ENCODE measurements at places on chromosomes 4 and X. TPM values are rescaled to one million over a fixed set of nuclear protein-coding genes. Genes with fewer than 3 reads are reported as not detected.

The C4orf36 gene
- 0.12 TPM for total RNA-seq

The CDK16 gene
- total RNA-seq = 156 TPM

The ZFYVE28 gene
- 4.0 TPM for total RNA-seq

The HDX gene
- total RNA-seq = 6.3 TPM

The KLB gene
- not detected for total RNA-seq

The RAB9B gene
- 5.5 TPM for total RNA-seq

The SHOX gene
- total RNA-seq = not detected

The NPY2R gene
- total RNA-seq = not detected

The MSL3 gene
- 39.0 TPM for total RNA-seq

The PLA2G12A gene
- total RNA-seq = 44.1 TPM

The SHROOM2 gene
- 0.98 TPM for total RNA-seq

The ELF4 gene
- 39.9 TPM for total RNA-seq

The F8A3 gene
- total RNA-seq = 21.0 TPM

The ADH7 gene
- total RNA-seq = not detected

The FMR1 gene
- total RNA-seq = 60.7 TPM

DNA sequence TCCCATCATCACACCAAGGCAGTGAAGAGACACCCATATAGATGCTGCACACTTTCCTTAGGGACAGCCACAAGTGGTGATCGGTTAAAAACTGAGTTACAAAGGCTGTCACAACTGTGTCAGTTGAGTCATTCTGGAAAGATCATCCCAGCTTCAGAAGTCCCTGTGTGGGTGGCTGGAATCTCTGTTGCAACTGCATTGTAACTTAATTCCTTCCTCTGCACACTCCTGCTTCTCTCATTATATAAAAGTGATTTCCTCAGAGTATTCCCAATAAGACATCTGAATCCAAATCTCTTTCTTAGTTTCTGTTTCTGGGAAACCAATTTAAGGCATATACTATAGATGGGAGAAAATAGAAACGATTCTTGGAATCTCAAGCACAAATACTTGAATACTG lies 88.1 kb downstream of the FSTL5 start:
- DNase-seq = no peak

GRCh38 chrX:35040871-35041270 lies 98.3 kb downstream of the FAM47B start:
- DNase-seq = peak; percentile 39

- peak; percentile 83 for DNase-seq
Observed at GRCh38 chr4:173346074-173346473, 11.9 kb upstream of the HMGB2 start.

- DNase-seq = peak; percentile 19
Observed at GRCh38 chrX:131792356-131792749, 230.7 kb upstream of the STK26 start.

DNA sequence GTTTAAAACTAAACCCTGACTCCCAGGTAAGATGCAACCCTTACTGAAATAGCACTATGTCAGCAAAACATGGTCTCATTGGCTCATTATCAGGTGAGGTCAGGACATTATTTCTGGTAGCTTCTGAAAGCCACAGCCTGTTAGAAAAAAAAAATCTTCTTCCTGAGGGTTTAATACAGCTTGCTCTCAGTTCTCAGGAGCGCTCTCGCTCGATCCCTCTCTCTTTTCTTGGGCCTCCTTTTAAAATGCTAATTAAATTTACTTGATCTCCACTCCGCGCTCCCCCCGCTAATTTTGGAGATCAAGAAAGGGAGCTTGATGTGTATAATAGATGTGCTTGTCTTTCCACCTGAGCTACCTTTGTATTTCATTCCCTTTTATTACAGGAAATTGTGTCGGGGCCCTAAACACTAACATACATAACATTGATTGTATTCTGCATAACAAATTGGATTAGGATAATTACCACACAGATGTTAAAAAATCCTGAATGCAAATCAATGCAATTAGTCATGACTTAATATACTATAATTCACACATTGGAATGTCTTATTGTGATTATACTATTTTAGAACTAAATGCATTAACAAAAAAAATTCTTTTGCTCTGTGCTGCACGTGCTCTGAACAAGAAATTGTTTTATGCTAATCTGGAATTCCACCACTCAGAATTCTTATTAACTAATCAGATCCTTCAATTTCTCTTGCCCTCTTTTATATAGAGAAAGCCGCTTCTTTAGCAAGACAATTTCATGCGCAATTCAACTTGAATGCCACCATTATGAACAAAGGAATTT lies 101.6 kb upstream of the TEX13D start:
- no peak for DNase-seq

DNA sequence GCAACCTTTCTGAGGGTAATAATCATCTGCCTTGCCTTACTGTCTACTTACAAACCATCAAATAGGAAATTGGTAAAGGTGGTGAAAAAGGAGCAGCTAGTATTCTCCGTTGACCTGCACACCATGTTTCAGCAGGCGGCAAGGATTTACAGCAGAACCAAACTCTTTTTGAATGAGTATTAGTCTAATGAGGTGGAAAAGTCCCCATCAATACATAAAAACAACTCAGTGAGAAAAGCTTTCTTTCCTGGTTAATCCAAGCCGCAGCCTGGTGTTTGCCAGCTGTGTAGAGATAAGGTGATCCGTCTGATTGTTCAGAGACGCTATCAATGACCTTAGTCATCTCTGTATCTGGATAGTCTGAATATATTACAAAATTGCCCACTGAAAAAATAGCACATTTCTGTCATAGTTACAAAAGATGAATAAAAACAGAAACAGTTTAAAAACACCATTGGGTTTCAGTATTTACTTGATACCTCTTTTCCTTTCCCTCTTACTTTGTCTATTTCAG lies 110.4 kb upstream of the TBC1D9 start:
- no peak for DNase-seq

GRCh38 chr4:173195109-173195508 lies 26.5 kb downstream of the GALNT7 start:
- no peak for DNase-seq

DNA sequence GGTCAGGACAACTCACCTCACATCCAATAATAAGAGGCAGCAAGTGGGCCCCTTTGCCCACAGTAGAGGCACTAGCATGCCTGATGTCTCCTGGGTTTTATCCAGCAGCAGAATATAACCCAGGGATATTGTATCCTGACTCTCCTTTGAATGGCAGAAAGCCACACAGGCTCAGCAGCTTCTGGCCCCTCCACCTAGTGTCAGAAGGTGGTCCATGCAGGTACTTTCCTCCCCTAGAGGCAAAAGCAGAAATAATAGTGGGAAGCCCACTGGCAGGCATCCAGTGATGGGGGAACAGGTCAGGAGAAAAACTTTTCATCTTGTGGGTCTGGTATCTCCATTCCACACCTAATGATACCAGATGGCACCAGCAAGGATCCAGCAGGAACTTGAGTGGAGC lies 75.5 kb upstream of the IRS4 start:
- no peak for DNase-seq

GRCh38 chrX:54444752-54445151 lies 4.5 kb downstream of the TSR2 start:
- no peak for DNase-seq

- DNase-seq = peak; percentile 93
Observed at GRCh38 chr4:5747738-5748375, 36.9 kb downstream of the EVC start.

GRCh38 chr4:74159143-74159709 lies 1.3 kb downstream of the MTHFD2L start:
- DNase-seq = no peak

- no peak for DNase-seq
Observed at GRCh38 chr4:103853627-103854026, 133.8 kb upstream of the TACR3 start.

DNA sequence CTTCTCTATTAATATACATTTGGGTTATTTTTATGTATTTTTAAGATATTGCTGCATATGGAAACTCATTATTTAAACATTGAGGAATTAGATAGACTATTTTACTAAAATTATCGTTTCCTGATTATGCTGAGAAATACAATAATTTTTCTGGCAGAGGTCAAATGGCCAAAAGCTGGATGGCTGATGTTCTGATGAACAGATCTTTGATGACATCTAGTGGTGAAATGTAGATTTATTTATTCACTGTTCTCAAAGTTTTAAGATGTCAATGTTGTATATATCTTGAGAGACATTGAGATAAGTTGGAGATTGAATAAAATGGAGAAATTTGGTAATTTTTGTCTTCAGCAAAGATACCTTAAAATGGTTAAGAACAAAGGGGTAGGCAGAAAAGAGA lies 96.2 kb downstream of the UGT8 start:
- DNase-seq = peak; percentile 21

GRCh38 chr4:40520533-40520932 lies 109.1 kb downstream of the RBM47 start:
- peak; percentile 31 for DNase-seq

DNA sequence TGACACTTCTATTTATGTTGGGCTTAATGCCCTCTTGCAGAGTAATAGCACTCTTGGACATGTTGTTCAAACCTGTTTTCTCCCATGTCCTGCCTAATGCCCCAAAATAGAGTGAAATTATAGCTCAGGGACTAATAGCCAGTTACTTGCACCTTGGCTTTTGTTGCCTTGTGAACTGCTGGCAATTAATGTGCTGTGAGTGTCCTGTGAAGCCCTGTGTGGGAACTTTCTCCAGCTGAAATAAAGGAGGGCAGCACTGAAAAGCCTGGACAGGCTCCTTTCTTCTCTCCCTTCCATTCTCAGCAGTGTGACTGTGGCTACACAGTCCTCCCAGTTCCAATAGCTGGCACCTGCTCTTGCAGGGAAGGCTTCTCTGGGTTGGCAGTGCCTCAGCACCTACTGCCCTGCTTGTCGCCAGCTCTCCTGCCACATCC lies 72.4 kb downstream of the DCLK2 start:
- DNase-seq = no peak

GRCh38 chr4:8207314-8207713 lies 8.2 kb downstream of the SH3TC1 start:
- no peak for DNase-seq

DNA sequence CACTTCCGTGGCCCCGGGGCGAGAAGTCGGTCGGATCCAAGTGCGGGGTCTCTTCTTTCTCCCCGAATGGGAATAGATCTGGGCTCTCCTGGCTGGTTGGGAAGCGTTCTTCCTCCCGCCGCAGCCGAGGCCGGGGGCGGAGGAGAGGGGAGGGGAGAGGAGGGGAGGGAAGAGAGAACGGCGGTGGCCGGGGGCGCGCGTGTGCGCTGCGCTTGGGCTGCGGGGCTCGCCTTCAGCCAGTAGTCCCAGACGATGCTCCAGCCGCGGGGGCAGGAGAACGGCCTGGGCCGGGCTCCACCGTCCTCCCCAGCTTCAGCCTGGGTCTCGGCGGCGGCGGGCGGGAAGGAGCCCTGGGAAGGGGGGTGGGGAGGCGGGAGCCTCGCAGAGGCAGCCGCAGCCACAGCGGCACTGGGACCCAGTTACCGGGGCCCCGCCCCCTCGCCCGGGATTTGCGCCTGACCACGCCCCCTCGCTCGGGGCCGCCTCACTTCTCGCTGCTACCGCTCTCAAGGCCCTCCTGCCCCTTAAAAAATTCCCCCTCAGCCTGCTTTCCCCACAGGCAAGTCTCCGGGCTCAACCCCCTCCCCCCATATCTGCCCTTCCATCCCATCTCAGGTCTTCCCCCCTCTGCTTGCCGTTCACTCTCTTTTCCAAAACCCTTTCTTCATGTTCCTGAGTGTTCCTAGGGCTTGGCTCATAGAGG lies at the start of gene FGD1:
Gene FGD1, minus strand, starts transcription at position 421 of the 703 bp plus-strand sequence. CDS start 802 bp downstream, outside the sequence.
- peak; percentile 59 for DNase-seq

GRCh38 chr4:83759611-83760010 lies 223.7 kb downstream of the GPAT3 start:
- no peak for DNase-seq

GRCh38 chrX:32397562-32398216 lies 813.7 kb downstream of the DMD start:
- DNase-seq = no peak

DNA sequence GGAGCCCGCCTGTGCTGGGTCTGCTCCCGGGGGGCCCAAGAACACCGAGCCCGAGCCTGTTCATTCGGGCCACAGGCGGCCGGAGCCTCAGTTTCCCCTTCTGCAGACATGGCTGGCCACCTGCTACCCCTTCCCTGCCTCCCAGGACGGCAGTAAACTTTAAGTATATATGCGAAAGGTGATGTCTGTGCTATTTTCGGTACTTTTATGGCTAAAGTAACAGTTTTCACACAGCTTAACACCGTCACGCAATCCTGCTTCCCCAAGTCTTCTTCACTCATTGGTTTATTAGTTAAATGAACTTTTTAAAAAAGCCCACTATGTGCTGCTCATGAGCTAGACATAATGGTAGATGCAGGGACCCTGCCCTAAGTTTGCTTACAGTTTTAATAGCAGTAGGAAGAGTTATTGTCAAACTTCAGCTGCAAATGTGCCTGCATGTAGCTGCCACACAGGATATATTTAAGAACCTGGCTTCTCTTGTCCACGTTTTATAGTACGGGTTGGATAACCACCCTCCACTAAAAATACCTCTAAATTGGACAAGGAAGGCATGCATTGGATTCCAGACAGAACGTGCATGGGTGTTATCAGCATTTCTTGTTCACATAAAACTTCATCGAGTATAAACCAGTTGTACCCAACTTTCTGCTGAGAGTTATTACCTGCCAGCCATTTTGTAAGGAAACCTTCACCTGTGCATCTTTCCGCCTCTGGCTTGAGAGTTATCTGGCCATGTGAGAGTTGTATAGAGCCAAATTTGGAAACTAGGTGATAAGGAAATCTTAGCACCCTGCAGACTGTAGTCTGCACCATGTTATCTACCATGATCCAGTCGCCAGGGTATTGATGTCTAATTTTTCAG lies 741 bp downstream of the ANAPC4 start:
- DNase-seq = peak; percentile 4

DNA sequence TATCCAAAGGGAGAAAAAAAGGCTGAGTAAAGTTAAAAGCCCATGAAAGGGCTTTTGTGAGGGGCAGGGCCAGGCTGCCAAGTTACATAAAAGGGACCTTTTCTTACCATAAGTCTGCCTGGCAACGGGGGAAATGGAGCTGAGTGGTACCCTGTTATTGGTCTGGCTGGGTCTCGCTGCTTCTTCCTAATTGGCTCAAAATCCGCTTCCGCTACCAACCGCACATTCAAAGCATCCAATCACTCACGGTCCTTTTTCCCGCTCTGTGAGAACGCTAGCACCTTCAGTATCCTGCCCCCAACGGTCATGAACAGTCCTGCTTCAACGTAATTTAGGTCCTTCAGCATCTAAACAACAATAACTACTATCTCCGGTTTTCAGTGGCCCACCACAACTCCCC lies 611 bp downstream of the TEX11 start:
- no peak for DNase-seq

DNA sequence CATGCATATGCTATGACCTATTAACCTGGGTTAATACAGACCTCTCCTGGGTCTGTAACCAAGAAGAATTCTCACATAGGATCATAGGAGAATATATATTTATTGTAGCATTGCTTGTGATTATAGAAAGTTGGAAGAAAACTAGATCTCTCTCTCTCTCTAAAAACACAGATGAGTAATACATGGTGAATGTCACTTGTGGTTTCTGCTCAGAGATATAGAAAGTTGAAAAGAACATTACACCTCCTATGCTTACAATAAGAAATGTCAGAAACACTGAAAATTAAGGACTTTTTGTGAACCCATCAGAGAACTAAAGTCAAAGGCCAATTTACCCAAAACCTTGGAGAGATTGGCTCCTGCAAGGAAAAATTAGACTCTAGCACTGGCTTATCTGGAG lies 1389.5 kb downstream of the FAM133A start:
- peak; percentile 45 for DNase-seq

All from M059J (cell line).